ENCODE measurements at places on chromosomes 7 and 10.
A peak's percentile ranks its signal among the peaks of the same experiment; 100 is the strongest.

GRCh38 chr10:22651276-22651980 is 63.0 kb downstream of the PIP4K2A start:
- DNase-seq = peak; percentile 16

DNA sequence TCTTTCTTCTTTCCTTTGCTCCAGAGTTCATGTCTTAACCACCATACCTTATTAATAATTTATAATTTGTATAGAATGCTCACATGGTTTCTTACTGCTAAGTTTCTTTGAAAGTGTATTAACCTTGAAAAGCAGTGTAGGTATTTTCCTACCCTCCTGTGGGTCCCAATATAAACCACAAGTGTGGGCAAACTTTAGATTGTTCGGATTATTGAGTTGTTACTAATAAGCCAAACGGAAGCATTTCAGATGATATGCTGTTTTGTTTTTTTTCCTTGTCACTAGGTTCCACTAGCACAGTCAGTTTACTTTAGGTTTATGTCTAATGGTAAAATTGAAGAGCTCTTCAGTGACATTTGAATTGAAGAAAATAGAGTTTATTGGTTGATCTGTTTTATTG is 10.2 kb downstream of the SSBP1 start:
- DNase-seq = no peak

DNA sequence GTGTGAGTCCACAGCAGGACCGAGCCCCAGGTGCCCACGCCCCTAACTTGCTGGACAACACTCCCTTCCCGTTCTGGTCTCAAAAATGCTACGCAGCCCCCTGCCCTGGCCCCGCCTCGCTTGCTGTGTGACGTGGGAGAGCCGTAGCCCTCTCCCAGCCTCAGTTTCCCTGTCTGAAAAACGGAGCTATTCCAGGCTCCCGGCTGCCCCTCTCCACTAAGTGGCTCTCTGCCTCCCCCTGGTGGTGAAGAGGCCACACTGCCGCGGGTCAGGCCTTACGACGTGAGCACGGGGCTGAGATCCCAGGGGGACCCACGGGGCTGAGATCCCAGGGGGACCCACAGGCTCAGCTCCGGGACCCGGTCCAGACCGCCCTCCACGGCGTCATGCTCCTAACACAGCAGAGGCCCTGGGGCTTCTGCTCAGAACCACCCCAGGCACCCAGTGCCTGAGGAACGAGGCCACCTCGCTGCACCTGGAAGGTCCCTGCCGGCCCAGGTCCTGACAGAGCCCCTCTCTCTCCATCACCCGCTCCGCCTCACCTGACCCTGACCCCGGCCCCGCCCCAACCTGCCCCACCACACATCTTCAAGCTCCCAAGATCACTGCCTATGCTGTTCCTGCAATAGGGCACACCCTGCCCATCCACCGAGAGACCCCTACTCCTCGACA is 26.7 kb downstream of the MICALL2 start:
- DNase-seq = peak; percentile 84

DNA sequence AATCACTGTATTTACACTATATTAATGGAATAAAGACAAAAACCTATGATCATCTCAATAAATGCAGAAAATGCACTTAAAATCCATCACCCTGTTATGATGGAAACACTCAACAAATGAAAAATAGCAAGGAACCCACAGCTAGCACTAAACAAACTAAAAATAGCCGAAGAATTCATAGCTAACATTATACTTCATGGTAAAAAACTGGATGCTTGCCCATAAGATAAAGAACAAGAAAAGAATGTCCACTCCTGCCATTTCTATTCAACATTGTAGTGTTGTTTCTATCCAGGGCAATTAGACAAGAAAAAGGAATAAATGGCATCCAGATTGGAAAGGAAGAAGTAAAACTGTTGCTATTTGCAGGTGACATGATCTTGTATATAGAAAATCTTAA is 142.1 kb downstream of the STK31 start:
- DNase-seq = no peak

- DNase-seq = no peak
Measured at GRCh38 chr7:27071622-27072390, 24.0 kb downstream of the HOXA1 start.

DNA sequence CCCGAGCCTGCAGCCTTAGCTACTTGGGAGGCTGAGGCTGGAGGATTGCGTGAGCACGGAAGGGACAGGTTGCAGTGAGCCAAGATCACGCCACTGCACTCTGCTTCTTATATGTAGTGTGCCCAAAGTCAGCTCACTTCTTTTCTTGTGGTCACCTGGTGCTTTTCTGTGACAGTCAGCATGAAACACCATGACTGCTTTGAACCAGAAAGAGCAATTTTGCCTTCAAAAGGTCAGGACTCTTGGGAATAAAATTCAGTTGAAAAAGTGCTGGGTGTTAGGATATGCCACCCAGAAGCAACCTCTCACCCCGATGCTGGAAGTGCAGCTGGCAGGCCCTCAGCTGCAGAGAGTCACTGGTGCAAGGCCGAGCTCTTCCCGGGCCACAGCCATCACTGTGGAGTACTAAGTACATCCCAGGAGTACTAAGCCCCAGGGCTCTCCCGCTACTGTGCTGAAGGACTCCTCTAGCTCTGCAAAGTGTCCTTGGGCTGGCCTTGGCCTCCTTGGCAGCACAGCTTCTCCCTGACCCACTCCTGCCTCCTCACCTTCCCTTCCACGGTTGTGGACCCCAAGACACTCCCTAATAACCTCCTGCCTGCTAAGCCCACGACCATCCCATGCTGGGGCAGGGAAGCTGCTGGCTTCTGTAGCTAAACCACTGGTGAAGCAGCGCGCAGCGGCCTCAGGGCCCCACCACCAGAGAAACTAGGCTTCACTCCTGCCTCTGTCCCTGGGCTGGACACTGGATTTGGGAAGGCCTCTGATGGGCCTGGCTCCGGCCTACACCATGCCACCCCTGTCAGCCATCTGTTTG is 17.6 kb upstream of the GDI2 start:
- no peak for DNase-seq

DNA sequence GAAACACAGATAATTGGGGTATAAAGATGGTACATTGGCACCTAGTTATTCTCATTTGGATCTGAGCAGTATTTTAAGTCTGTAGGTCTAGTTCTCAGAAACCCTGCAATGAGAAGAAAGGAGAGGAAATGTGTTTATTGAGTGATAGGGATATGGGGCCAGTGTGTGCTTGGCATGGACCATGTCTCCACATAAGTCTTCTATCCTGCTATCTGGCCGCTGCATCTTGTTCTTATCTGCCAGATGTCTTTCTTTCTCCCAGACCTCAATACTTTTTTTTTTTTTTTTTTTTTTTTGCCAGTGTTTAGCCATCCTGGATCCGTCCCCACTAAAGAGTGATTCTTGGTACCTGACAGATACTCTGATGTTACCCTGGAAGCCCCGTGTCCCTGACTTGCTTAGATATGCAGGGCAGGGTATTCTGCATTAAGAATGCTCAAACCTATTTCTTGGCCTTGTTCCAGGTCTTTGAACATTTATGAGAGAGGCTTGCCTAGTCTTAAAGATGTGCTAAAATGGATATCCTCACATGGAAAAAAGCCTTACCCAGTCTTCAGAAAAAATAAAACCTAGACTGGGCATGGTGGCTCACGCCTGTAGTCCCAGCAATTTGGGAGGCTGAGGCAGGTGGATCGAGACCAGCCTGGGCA is 10.0 kb downstream of the MTURN start:
- no peak for DNase-seq

DNA sequence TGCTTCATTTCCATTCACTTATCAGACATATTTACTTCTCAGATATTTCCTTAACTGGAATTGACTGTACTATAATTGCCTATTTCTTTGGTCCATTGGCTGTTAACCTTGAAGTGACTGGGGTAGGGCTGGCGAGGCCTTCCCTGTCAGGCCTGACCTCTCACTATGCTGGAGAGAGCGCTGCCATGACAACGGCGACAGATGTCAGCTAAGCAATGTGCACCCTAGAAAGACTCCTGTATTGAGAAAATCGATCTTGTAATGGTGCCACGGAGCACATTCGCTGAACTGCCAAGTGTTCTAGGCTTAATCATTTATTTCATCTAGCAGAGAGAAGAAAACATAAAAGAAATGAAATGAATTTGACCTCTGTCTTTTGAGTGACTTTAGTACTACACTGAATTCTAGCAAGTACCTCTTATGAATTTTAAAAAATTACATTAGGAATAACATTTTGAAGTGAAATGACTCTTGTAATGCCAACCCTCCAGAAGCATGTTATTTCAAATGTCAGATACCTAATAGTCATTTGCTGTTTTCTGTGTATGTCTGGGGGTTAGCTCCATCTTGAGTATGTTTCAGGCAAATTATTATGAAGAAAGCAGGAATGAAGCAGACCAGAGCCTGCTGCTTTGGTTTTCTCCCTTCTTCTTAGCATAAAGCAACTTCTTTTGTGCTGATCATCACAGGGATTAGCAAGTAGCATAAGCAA is 148.0 kb downstream of the SNX10 start:
- DNase-seq = no peak
